ENCODE measurements at places on chromosomes 2 and 18.

DNA sequence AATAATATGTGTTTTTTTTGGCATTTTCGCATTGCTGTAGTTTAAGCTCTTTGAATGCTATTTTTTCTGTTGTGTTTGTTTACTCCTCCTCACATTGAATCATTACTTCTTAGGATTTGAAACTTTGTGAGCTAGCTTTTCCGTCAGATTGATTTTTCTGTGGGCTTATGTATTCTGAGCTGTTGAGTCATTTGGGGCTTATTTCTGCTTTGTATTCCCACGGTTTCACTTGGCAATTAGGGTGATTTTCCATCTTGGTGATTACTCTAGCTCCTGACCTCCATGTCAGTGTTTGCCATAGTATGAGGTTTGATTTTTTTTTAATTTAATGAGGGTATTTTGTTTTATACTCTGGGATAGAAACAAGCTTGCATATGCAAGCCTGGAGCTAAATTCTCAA, 200.0 kb downstream of the CCDC102B start:
- DNase-seq, result no peak

GRCh38 chr18:75531851-75532459, 104.5 kb upstream of the SMIM21 start:
- DNase-seq, result no peak

DNA sequence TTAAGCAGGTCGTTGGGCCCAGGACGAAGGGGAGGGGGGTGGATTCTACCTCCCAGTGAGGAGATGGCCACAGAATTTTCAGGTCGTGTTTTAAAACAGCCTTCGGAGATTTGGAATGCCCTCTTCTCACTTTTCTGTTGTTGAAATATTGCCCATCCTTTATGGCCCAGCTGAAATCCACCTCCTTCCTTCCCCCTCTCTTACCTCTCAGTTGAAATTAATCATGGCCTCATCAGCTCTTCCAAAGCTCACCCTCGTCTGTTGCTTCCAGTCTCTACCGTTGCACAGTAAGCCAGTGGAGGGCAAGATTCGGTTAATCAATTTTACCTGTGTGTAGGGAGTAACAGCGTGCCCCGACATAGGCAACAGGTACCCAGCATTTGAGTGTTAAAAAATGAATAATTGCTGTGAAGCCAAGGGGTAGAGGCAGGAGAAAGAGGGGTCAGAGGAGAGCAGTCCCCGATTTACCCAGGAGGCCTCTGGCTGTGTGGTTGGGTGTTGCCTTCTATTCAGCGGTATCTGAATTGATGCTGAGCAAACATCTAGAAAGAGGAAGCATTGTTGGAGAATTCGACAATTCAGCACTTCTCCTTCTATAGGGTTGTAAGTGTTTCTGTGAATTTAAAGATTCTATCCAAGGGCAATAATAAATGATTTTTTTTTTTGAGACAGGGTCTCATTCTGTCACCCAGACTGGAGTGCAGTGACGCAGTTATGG, 8.6 kb upstream of the PDIA6 start:
- no peak for DNase-seq

GRCh38 chr2:97983698-97984097, 12.1 kb downstream of the TMEM131 start:
- no peak for DNase-seq

DNA sequence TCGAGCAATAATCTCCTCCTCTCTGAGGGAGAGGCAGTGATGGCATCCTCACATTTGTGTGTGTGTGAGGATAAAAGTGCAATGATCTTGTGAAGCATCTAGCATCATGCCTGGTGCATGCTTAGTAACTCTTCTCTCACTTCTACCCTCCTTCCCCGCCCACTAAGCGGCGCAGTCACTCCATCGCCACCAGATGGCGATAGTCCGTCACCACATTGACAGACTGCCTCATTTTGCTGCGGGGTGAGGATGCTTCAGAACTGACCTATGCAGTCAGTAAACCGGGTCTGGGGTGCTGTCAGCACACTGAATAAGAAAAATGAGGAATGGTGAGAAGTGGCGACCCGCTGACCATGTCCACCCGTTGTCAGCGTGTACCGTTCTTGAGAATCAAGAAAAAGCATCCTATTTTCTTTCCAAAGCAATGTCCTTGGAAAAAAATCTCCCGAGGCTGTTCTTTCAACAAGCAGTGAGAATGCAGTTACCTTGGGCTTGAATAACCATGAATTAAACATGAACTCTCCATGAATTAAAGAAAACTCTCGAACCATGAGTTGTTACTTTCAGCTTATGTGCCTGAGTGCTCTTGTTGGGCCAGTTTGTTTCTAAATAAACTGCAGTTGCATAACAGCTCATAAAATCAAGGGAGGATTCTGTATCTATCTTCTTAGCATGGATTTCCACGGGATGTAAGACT, 37.3 kb upstream of the TMEM177 start:
- peak; percentile 63 for DNase-seq

GRCh38 chr18:39871961-39872360, 2083.1 kb upstream of the PIK3C3 start:
- DNase-seq, result no peak

GRCh38 chr2:74864728-74865722, 31.1 kb downstream of the HK2 start:
- no peak for DNase-seq

- DNase-seq, result no peak
Observed at GRCh38 chr2:38466876-38467767, 90.0 kb upstream of the ATL2 start.

All from stimulated activated CD4-positive, alpha-beta T cell treated with anti-CD3 and anti-CD28 coated beads, Interleukin-12 subunit alpha, Interleukin-12 subunit beta, amount 100 ng/mL, for 48 hours (primary cell).